ENCODE measurements at places on chromosomes 4 and X. TPM values are rescaled to one million over a fixed set of nuclear protein-coding genes. Genes with fewer than 3 reads are reported as not detected.

The SMARCA1 gene
- 18.0 TPM for total RNA-seq

The PARM1 gene
- 0.20 TPM for total RNA-seq

The KLHL4 gene
- 1.8 TPM for total RNA-seq

The LRRC66 gene
- total RNA-seq, result 0.37 TPM

The NOX1 gene
- not detected for total RNA-seq

The HPGDS gene
- not detected for total RNA-seq

The TLR6 gene
- total RNA-seq, result 3.1 TPM

The MAGEA11 gene
- total RNA-seq, result not detected

The REELD1 gene
- not detected for total RNA-seq

The CPE gene
- 7.0 TPM for total RNA-seq

The PGAM4 gene
- total RNA-seq, result not detected

The BEND2 gene
- not detected for total RNA-seq

The MTMR8 gene
- 0.59 TPM for total RNA-seq

The SOWAHB gene
- total RNA-seq, result not detected

The FRAS1 gene
- 28.3 TPM for total RNA-seq

The ODAPH gene
- total RNA-seq, result not detected

The PLS3 gene
- 117 TPM for total RNA-seq

The XAGE1A gene
- not detected for total RNA-seq

The PLK4 gene
- 9.6 TPM for total RNA-seq

The DLG3 gene
- 2.2 TPM for total RNA-seq

All from subcutaneous preadipocyte (primary cell).